ENCODE measurements at places on chromosomes 11 and 22. TPM values are rescaled to one million over a fixed set of nuclear protein-coding genes. Genes with fewer than 3 reads are reported as not detected.

The GLYATL1 gene
- 1.3 TPM for total RNA-seq

The APOA4 gene
- not detected for total RNA-seq

The RFPL2 gene
- not detected for total RNA-seq

The MPZL3 gene
- 0.34 TPM for total RNA-seq

The TEX54 gene
- not detected for total RNA-seq

The LARGE1 gene
- 1.9 TPM for total RNA-seq

The SC5D gene
- 44.2 TPM for total RNA-seq

The TRMT112 gene
- total RNA-seq: 498 TPM

The C11orf42 gene
- not detected for total RNA-seq

The PGR gene
- total RNA-seq: 0.30 TPM

The WDR74 gene
- total RNA-seq: 47.9 TPM

The LSP1 gene
- total RNA-seq: 2.0 TPM

The MISFA gene
- 0.34 TPM for total RNA-seq

The ACRV1 gene
- total RNA-seq: not detected

The OR5L2 gene
- not detected for total RNA-seq

The HBE1 gene
- not detected for total RNA-seq

The CHRNA10 gene
- total RNA-seq: 0.34 TPM

The SLC5A1 gene
- total RNA-seq: not detected

The CTSW gene
- total RNA-seq: 0.15 TPM

The PRR33 gene
- not detected for total RNA-seq

The ESAM gene
- total RNA-seq: under 0.01 TPM

The NXPE4 gene
- total RNA-seq: not detected

The HBB gene
- total RNA-seq: not detected

The MED19 gene
- total RNA-seq: 25.4 TPM

The C2CD3 gene
- total RNA-seq: 11.8 TPM

The MRGPRE gene
- not detected for total RNA-seq

The CRYBB2 gene
- not detected for total RNA-seq

The RANGAP1 gene
- 134 TPM for total RNA-seq

The TST gene
- 44.3 TPM for total RNA-seq

The LAYN gene
- total RNA-seq: 52.0 TPM

The OR5J2 gene
- not detected for total RNA-seq

The IFITM1 gene
- 82.9 TPM for total RNA-seq

The YPEL1 gene
- total RNA-seq: 1.3 TPM

The NAA40 gene
- 8.8 TPM for total RNA-seq

The SNX19 gene
- total RNA-seq: 59.3 TPM

The OR6A2 gene
- total RNA-seq: not detected

The PRG3 gene
- total RNA-seq: not detected

The ADM gene
- total RNA-seq: 129 TPM

The FHIP1B gene
- 9.4 TPM for total RNA-seq

The TMEM138 gene
- total RNA-seq: 19.5 TPM

The TMPRSS4 gene
- total RNA-seq: not detected

The CNTF gene
- 0.34 TPM for total RNA-seq

The GRAP2 gene
- total RNA-seq: not detected

The OR5B3 gene
- total RNA-seq: not detected

The INS gene
- not detected for total RNA-seq

The SLC22A8 gene
- total RNA-seq: not detected

The SHISA8 gene
- not detected for total RNA-seq

The GAB4 gene
- not detected for total RNA-seq

The EFCAB6 gene
- total RNA-seq: 0.50 TPM

The NTM gene
- total RNA-seq: 4.9 TPM

The UBQLNL gene
- 0.17 TPM for total RNA-seq

Measured in bronchus fibroblast of lung (primary cell).